CD4-positive, alpha-beta T cell treated with Interleukin-12 subunit alpha and Interleukin-12 subunit beta, for 1 hour (primary cell): ENCODE measurements at places on chromosomes 16 and 17.
A peak's percentile ranks its signal among the peaks of the same experiment; 100 is the strongest.

- peak; percentile 95 for DNase-seq
Measured at GRCh38 chr17:81911277-81911961, at the start of gene PCYT2. TSS of gene PCYT2 (minus strand) at chr17:81911399. CDS start at chr17:81911355, 44 bp downstream.

DNA sequence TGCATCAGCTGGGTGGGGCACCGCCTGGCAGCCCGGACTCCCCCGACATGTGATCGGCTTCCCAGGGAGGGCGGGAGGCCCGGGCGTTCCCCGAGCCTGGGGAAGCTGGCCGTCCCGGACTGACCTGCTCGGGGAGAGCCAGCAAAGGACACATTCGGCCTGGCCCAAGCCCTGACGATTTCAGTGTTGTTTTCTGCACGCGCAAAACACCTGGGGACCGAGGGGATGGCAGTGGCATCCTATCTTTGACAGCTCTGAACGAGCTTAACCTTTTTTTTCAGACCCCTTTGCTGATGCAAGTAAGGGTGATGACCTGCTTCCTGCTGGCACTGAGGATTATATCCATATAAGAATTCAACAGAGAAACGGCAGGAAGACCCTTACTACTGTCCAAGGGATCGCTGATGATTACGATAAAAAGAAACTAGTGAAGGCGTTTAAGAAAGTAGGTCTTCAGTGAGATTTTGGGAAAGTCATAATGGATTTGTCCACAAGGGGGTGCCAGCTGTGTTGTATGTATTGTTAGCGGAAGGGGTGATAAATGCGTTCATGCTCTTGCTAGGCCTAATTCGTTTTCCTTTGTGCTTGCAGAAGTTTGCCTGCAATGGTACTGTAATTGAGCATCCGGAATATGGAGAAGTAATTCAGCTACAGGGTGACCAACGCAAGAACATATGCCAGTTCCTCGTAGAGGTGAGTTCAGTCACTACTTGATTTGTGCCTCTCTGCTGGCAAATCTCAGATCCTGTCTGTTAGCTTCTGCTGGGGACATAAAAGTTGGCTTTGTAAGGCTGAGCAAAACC lies 1.0 kb downstream of the EIF1 start:
- DNase-seq: peak; percentile 76

DNA sequence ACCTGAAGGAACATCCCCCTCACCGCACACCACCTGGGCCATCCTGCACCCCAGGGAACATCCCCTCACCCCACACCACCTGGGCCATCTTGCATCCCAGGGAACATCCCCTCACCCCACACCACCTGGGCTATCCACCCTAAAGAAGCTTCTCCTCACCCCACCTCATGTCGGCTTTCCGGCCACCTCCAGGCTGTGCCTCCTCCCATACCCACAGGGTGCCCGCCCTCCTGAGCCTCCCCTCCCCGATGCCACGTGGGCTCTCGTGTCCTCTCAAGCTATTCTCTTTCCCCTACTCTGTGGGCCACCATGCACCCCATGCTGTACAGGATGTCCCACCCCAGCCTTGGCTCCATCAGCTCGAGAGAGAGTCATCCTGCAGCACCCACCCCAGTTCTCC lies 18.0 kb downstream of the MYLK3 start:
- no peak for DNase-seq

DNA sequence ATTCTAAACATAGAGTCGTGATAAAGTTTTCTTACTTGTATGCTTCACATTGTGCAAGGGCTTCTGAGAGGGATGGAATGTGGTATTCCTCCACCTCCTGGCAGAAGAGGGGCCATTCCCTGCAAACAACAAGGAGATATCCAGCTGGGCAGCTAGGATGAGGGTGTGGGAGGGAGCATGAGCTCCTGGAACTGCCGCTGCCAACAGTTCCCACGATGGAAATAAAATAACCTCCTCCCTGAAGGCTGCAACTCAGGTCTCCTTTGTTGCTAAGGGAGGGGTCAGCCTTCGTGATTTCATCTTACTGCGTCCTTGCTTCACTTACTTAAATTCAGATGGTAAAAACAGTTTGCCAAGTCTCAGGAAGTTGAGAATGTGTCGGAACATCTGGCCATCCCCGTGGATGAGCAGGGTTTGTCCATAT lies 15.6 kb downstream of the PLEKHG4 start:
- DNase-seq: no peak

DNA sequence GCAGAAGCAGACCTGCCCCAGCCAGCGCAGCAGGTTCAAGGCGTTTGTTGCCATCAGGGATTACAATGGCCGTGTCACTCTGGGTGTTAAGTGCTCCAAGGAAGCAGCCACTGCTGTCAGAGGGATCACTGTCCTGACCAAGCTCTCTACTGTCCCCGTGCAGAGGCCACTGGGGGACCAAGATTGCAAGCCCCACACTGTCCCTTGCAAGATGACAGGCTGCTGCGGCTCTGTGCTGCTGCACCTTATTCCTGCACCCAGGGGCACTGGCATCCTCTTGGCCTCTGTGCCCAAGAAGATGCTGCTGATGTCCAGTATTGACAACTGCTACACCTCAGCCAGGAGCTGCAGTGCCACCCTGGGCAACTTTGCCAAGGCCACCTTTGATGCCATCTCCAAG lies 27.7 kb downstream of the ATPAF2 start:
- no peak for DNase-seq

DNA sequence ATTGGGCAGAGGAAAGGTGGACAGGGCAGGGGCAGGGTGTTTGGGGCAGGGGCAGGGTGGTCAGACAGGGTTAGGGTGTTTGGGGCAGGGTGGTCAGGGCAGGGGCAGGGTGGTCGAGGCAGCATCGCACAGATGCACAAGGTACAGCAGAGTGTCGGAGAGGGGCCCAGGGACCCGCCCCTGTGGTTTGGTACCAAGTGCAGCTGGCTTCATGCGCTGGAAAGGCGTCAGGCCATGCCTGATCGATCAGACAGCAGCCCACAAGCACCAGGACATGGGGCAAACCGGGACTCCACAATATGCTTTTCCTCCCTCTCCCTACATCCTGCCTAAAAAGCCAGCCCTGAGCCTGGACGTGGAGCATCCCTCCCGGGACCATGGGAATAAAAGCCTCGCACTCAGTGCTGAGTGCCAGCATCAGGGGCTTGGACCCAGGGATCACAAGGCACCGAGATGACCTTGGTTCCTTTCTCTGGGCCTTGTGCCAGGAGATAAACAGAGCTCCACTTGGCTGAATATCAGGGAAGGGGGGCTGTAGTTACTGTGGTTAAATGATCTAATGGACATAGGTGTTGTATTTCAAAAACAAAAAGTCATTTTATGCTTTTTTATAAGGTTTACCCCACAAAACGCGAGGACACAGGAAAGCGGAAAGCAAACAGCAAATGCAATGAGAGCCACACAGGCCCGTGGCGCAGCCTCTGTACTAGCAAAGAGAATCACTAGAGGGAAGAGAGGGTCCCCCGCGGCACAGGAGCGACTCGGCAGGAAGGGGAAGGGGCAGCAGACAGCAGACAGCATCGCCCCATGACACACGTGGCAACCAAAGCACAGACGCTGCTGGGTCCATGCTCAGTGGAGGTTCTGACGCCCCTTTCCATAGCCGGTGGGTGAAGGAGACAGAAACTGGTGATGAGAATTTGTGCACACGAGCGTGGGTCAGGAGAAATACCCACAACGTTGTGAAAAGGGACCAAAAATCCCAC lies 5.3 kb upstream of the HEXD start:
- DNase-seq: no peak

GRCh38 chr17:5706577-5707210 lies 122.4 kb upstream of the NLRP1 start:
- peak; percentile 59 for DNase-seq

DNA sequence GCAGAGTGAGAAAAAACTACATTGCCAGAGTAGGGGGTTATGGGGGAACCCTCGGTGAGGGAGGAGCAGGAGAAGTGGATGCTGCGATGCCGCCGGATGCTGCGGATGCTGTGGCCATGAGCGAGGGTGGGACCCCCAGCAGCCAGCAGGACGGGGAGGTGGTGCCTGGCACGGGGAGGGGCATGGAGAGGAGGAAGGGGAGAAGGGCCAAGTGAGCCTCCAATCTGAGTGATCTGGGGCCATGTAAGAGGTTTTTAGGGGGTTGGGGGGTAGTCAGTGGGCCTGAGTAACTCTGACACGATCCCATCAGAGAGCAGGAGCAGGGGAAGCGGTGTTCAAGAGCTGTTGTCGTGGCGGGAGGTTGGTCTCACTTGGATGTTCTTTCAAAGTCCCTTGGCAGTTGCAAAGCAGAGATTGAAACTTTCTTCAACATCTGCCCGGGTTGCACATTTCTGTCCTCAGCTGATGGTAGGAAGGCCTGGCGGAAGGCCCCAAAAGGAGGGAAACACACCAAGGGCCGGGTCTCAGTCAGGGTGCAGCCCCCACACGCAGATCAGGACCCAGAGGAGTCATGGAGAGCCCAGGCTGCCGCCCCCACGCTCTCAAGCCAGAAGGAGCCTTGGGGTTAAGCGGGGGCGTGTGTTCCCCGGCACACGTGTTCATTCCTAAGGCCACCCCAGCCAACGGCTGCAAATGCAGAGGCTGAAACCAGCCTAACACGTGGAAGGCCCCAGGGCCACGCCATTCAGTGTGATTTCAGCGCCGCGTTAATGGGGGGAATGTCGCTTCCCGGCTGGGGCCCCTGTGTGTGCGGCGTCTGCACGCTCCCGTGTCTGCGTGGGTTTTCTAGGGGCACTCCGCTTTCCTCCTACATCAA lies 81.7 kb downstream of the ZDHHC7 start:
- DNase-seq: no peak

DNA sequence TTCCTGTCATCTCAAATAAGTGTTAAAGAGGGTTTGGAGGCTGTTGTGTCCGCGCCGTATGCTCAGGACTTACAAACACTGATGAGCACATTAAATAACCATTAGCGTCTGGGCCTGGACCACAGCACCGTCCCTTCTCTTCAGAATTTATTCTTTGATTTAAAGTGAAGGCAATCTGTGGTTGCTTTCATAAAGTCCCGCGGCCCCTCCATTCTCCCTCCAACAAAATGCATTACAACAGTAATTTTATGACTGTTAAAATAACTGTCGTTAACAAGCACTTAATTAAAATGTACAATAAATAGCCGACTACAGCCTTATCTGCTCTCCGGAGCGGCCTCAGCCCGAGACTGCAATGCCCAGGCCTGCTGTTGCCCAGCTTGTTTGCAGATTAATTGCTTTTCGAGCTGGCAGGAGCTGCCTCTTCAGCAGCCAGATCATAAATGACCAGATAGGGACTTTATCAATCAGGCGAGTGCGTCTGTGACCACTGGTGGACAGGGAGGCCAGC lies 30.6 kb upstream of the IRX3 start:
- DNase-seq: no peak

DNA sequence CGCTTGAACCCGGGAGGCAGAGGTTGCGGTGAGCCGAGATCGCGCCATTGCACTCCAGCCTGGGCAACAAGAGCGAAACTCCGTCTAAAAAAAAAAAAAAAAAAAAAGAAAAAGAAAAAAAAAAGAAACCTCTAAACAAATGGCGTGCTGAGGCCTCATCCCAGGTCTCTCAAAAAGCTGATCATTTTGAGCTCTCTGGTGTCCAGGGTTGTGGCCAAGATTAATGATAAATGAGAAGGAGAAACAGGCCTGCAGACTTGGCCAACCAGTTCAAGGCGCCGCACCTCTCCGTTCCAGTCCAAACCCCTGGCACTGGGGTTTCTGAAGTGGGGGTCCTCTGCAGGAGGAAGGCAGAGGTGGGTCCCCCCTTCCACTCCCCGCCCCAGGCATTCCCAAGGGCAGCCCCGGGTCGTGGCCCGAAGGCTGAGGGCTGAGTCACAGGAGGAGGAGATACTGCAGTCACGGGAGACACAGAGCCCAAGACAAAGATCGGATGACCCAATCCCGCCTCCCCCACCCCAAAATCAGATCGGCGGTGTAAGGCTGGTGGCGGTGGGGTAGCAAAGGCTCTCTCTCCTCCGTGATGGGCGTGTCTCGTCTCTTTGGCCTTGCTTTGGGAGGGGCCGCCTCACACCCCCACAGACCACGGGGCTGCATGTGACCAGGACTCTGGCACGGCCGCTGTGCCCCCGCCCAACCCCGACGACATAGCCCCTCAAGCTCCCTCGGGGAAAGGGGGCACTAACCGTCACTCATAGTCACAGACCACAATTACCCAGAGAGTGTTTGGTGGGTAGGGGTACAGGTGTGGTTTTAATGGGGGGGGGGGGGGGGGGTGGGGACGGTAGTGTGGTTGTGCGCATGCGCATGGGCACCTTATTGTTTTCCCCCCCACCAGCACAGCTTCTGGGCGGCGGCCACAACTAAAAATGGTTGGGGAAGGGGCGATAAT lies 1.1 kb downstream of the VAT1 start:
- DNase-seq: peak; percentile 42

GRCh38 chr17:74749279-74750038 lies 1.0 kb downstream of the NHERF1 start:
- DNase-seq: no peak

DNA sequence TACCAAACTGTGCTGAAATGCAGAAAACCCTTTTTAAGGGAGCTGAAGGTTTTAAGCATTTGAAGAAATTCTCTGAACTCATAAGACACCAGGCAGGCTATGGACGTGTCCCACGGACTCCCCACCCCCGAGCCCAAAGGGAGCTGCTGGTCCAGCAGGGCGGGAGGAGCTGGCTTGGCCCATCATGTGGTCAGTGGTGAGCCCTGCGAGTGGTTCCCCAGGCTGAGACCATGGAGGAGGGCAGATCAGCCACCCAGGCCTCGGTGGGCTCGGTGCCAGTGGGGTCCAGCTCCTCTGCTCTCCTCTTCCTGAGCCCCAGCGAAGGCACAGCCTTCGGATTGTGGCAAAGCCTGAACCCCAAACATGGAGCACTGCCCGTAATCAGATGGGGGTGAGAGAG lies 27.0 kb downstream of the LGALS3BP start:
- DNase-seq: no peak

- no peak for DNase-seq
Measured at GRCh38 chr17:81378941-81379511, 16.2 kb upstream of the BAHCC1 start.

- DNase-seq: no peak
Measured at GRCh38 chr16:20812510-20812909, 6.2 kb downstream of the REXO5 start.

DNA sequence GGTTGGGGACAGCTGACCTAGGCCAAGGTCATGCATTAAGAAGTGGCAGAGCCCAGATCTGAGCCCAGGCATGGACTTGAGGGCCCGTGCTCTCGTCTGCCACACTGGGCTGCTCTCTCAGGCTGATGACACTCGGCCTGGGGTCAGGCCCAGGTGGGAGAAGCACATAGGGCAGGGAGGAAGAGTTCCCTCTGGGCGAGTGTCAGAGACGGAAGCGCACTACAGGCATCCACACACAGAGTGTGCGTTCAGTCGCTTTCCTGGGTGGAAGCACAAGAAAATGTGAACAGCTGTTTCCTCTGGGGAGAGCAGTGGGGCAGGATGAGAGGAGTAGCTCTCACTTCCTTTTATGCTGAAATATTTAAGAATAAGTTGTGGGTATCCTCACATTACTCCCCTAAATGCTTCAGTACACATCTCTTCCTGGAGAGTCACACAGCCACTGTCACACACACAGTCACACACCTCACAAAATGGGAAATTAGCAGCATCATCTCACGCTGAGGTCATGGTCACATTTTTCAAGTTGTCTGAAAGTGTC lies 59.7 kb downstream of the B9D1 start:
- DNase-seq: no peak

GRCh38 chr16:27390151-27390550 lies 11.8 kb upstream of the IL21R start:
- DNase-seq: no peak

- DNase-seq: no peak
Measured at GRCh38 chr17:50422738-50423137, 3.3 kb upstream of the ACSF2 start.

GRCh38 chr17:78618264-78619066 lies 41.3 kb upstream of the DNAH17 start:
- no peak for DNase-seq
